ENCODE measurements at places on chromosomes 6 and 20. TPM values are rescaled to one million over a fixed set of nuclear protein-coding genes. Genes with fewer than 3 reads are reported as not detected.

DNA sequence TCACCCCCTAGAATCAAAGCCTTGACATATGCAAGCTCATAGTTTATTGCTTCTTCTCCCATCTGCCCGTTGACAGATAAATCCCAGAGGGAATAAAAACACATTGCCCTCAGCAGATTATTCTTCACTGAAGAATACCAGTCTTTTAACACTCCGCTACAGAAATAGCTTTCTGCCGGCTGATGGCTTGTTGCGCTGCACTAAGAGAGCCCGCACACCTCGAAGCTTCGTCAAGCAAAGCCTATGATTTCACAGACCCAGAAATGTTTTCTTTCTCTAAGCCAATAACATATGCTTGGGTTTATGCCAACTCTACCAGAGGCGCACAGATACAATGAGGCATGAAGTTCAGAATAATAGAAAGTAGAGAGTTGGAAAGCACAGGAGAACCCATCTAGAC lies 208.9 kb upstream of the FOXQ1 start:
- DNase-seq: no peak

DNA sequence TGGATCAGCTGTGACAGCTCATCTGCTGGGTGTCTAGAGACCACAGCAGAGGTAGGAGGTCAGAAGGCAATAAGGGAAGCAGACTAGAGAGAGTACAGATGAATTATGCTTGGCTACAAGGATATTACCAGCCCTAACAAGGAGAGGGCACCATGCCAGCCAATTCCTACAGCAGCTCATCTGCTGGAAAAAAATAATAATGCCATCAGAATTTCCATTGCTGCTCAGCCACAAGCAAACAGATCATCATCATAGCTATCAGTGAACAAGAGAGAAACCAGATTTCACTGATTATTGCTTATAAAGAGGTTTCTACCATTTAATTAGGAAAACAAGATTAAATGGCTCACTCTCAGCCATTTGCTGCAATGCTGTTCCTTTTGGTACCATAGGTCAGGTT lies 66.5 kb downstream of the PSMG4 start:
- no peak for DNase-seq

DNA sequence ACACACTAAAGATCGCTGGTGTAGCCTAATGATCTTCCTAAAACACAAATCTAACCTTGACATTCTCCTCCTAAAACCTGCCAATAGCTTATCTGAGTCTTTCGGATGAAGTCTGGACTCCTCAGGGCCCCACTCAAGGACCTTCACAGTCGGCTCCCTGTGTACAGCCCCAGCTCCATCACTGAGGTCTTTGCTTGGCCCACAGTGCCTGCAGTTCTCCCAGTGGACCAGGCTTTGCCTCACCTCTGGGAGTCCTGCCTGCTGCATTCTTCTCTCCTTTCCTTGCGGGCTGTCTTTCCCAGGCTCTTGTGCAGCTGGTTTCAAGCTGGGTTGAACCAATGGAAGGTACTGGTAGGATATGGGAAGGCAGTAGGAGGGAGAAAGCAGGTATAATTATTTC lies 122.6 kb upstream of the FERMT1 start:
- no peak for DNase-seq

- DNase-seq: no peak
Observed at GRCh38 chr6:6750594-6751265, 162.2 kb downstream of the LY86 start.

DNA sequence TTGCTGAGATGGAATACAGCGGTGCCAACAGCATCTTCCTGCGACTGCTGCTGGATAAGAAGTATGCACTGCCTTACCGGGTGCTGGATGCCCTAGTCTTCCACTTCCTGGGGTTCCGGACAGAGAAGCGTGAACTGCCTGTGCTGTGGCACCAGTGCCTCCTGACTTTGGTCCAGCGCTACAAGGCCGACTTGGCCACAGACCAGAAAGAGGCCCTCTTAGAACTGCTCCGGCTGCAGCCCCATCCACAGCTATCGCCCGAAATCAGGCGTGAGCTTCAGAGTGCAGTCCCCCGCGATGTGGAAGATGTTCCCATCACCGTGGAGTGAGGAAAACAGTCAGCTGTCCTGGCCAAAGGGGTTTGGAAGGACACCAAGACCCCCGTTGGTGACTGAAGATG lies 9.2 kb downstream of the CCND3 start:
- DNase-seq: no peak

- DNase-seq: no peak
Observed at GRCh38 chr6:378090-378957, 13.2 kb upstream of the IRF4 start.

GRCh38 chr20:58670102-58670501 lies 19.0 kb downstream of the STX16 start:
- DNase-seq: no peak

DNA sequence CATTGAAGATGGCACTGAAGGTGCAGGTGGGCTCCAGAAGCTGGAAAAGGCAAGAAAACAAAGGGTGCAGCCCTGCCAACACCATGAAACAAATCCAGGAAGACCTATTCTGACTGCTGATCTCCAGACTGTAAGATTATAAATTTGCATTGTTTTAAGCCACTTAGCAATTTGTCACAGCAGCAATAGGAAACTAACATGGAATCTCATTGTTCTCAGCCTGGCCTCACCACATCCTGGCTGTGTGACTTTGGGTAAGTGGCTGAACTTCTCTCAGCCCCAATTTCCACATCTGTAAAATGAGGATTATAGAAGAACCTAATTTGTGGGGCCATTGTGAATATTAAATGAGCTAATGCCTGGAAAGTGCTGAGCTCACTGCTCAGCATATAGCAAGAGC lies 160.4 kb upstream of the MAFB start:
- no peak for DNase-seq

DNA sequence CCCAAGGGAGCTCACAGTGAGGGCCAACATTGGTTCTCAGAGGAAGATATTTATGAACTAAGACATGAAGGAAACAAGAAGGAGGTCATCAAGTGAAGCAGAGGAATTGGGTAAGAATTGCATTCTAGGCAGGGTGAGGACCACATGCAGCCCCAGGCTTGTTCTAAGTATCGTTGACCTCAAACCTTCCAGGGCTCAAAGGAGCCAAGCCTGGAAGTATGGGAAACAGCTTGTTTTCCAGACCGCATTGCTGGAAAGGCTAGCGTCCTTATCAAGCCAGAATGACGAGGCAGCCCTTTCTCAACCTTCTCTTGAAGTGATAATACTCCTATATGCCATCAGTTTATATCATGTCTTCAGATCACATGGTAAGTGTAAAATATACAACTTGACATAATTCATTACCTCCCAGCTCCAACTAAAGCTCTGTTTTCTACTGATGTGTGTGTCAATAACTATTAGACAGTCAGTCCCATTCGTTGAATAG lies 79.6 kb downstream of the PHACTR2 start:
- no peak for DNase-seq

GRCh38 chr20:40582531-40582930 lies 106.5 kb downstream of the MAFB start:
- no peak for DNase-seq

DNA sequence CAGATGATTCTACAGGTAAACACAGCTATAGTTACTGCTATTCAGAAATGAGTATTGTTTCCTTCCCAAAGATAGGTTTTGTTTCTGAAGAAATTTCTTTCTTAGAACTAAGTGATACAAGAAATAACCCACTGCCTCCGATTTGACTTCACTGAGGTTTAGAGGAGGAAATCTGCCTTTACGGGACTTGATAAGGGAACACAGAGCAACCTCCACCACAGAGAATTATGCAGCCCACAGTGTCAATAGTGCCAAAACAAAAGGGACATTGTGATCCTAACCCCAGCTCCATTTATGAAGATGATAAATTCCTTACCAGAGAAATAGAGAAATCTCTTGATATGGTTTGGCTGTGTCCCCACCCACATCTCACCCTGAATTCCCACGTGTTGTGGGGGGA lies 164.6 kb downstream of the ZNF217 start:
- DNase-seq: no peak

DNA sequence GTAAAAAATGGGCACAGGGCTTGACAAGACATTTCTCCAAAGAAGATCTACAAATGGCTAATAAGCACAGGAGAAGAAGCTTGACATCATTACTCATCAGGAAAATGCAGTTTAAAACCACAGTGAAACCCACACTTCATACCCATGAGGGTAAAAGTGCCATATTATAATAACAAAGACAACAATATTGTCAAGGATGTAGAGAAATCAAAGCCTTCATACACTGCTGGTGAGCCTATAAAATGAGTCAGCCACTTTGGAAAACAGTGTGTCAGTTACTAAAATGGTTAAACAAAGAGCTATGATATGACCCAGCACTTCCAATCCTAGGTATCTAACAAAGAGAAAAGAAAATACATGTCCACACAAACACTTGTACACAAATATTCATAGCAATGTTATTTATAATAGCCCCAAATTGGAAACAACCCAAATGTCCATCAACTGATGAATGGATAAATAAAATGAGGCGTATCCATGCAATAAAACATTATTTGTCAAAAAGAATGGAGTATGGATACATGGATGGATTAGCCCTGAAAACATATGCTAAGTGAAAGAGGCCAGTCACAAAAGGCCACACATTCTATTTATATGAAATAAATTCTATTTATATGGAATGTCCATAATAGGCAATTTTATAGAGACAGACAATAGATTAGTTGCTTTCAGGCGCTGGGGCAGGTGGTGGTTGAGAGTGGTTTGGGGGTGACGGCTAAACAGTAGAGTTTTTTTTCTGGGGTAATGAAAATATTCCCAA lies 11.5 kb upstream of the IL20RA start:
- no peak for DNase-seq

DNA sequence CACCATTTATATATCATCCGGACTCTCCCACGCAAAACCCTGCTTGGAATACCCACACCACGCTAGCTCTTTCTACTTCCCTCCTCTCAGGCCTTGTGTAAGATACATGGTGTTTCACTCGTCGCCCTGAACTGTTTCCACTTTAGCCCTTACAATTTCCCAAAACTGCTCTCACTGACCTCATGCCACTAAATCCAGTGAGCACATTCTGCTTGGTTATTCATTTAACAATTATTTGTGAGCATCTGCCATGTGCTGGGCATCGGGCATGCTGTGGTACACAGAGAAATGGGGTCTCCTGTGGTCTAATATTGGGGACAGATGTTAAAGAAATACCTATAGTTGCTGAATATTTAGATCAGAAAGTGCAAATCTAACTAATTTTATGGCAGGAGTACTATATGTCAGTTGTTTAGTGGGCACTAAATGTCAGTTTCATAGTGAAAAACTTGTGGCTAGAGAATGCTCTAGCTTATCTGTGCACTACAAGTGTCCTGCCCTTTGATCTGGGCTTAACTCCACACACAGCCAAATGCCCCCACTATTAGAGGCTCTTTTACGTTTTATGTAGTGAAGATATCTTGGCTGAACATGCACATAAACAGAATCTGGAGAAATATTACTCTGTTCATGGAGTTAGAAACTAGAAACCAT lies 41.0 kb downstream of the PLEKHG1 start:
- DNase-seq: no peak

CCDC170 gene
- total RNA-seq: 0.06 TPM

SEL1L2 gene
- total RNA-seq: not detected

PNLDC1 gene
- total RNA-seq: not detected

OR2B2 gene
- not detected for total RNA-seq

PI16 gene
- not detected for total RNA-seq
